ENCODE measurements at places on chromosomes 16 and 17.

- DNase-seq = no peak
Measured at GRCh38 chr17:82348434-82348833, 10.6 kb upstream of the TEX19 start.

GRCh38 chr16:70687671-70688245, 1.9 kb upstream of the MTSS2 start:
- DNase-seq = no peak

- no peak for DNase-seq
Measured at GRCh38 chr17:53560953-53561352, 261.8 kb upstream of the KIF2B start.

GRCh38 chr17:44200478-44201155, 933 bp upstream of the ATXN7L3 start:
- no peak for DNase-seq

All from CMK (cell line).